ENCODE measurements at places on chromosomes 1 and 21. TPM values are rescaled to one million over a fixed set of nuclear protein-coding genes. Genes with fewer than 3 reads are reported as not detected.

- DNase-seq: no peak
Observed at GRCh38 chr1:42430286-42431135, 25.3 kb downstream of the ZMYND12 start.

DNA sequence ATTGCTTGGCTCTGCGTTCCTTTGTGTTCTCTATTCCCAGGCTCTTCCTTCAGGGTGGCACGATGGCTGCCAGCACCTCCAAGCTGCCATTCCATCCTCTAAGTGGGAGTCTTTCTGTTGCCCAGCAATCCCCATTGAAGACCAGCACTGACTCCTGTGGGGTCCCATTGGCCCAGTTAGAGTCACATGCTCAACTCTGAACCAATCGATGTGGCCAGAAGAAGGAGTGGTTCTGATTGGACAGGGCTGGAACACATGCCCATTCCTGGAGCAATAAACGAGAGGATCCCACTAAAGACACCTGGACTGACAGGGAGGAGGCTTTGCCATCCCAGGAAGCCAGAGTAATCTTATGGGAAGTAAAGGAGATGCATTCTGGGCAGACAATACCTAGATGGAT, 97.2 kb upstream of the IGSF21 start:
- no peak for DNase-seq

DNA sequence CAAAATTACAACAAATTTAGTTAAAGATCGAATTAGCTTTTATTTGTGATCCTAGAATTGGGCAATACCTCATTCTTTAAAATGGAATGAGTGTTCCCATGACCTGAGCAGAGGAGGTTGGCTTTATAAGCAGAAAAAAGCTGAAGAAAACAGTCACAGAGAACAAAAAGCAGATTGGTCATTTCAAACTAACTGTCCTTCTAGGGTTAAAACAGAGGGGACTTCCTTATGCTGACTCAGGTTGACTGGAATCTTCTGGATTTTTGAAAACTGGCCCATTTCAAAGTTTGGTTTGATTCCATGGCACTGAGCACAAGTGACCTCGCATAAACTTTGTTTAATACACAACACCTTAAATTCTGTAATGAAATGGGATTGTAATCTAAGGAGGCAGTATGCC, 17.6 kb downstream of the NFASC start:
- DNase-seq: no peak

DNA sequence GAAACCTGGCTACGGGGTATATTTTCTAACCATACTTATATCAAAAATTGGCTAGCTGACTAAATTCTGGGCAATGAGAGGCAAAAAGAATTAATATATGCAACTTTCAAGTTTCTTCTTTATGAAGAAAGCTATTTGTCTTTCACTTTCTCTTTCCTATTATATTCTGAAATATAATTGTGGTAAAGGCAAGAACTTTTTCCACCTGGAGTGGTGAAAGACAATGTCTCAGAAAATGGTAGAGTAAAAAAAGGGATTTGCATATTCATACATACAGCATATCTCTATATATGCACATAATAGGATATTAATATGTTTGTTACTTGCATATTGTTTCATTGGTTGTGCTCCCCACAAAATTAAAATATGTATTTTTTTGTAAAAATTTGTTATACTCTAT, 793.8 kb downstream of the PLA2G4A start:
- no peak for DNase-seq

DNA sequence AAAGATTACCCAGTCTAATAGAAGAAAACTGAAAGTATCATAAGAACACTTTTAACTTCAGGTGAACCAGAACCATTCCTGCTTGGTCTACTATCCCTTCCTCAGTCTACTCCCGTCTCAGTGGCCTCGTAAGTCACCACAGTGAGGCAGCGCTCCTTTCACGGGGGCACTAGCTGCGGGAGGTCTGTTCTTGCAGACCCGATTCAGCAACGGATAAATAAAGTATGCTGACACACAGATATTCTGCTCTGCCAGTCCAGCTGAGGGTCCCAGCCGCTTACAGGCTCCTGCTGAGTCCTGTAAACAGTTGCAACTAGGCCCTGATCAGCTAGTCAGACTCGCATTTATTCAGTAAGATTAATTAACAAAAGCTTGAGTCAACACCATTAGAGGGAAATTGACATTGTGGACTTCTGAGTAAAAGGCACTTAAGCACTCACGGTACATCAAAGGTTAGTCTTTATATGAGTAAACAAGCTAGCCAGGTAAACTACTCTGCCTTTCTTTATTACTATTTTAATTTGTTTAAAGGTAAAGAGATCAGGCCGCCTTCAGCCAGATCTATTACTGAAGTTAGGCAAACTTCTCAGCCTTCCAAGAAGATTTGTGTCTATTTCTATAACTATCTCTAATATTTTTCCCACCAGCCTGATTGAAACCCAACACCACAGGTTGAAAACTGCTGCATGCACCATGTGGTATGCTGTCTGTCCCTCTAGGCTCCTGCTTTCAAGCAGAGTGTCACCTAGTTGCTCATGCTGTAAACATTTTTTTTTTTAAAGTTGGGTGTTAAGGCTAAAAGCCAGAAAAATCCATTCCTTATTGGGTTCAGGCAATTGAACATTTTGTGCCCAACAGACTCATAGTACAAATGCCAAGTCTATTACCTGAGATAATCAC, 87.7 kb downstream of the INTS7 start:
- DNase-seq: no peak

Gene CELA3A
- total RNA-seq: not detected

DNA sequence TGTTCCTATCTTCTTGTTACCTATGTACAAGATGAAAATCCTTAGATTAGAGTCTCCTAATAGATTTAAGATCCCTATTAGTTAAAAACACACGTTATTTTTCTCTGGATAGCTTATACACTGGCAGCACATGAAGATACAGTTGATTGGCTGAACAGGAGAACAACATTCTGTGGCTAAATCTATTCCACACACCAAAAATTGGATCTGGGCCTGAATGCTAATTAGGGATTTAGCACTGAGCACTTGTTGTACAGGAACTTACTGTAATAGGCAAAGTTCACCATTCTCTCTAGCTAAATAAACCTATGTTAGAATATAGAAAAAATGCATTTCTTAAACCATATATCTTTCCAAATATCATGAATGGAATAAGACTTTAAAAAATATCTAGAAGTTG, 117.1 kb upstream of the PTGFR start:
- no peak for DNase-seq

Gene NBPF11
- total RNA-seq: 9.9 TPM

- DNase-seq: no peak
Observed at GRCh38 chr1:173304529-173305227, 97.5 kb upstream of the TNFSF4 start.

GRCh38 chr1:17922833-17923232, 167.7 kb downstream of the ACTL8 start:
- peak; percentile 12 for DNase-seq
